ENCODE measurements at places on chromosomes 11 and 22. TPM values are rescaled to one million over a fixed set of nuclear protein-coding genes. Genes with fewer than 3 reads are reported as not detected.

DNA sequence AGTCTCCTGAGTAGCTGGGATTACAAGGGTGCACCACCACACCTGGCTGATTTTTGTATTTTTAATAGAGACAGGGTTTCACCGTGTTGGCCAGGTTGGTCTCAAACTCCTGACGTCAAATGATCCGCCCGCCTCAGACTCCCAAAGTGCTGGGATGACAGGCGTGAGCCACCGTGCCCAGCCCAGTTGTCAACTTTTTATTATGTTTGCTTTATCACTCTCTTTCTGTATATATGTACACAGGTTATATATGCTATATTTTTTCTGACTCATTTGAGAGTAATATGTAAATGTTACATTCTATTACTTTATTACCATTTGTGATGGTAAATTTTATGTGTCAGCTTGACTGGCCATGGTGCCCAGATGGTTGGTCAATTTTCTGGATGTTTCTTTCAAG lies 18.9 kb upstream of the DNAJB13 start:
- no peak overlapping the region for H3K4me3 ChIP-seq
- no peaks in the 10 kb centered on the region for H3K4me1 ChIP-seq
- H3K27ac ChIP-seq, result no peak overlapping the region
- no peak for DNase-seq
- no peaks in the 10 kb centered on the region for H3K27me3 ChIP-seq

CNTF gene
- total RNA-seq, result 0.16 TPM

FIBIN gene
- total RNA-seq, result 4.9 TPM

DNA sequence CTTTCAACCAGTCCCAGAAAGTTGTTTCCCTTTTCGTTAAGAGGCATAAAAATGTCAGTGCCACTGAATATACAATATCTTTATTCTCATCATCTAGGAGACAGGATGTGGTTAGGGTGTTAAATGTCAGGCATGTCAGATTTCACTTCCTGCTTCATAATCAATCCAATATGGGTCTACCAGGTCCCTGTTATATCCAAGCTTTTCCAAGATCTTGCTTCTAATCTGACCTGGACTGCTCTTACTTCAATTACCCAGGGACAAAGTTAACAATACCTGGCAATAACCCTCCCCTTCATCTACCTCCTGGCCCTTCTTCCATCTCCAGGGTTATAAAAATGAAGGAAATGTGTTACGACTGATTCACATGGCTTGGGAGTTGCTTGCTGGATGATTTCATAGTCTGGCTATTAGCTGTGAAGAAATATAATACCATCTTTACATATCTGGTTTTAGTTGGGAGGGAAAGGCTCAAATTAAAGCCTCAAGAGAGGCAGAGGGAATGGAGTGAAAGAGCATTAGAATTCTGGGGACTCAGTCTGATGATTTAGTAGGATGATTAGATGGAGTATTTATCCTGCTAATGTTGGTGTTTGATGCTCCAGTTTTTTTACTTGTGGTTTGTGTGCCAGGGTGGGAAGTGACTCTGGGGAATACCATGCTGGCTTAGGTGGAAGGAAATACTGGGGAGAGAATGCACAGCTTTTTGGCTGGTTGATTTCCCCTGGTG lies 534.3 kb downstream of the ETS1 start:
- H3K27me3 ChIP-seq, result no peaks in the 10 kb centered on the region
- no peaks in the 10 kb centered on the region for H3K36me3 ChIP-seq
- H3K4me3 ChIP-seq, result no peak overlapping the region
- no peak for DNase-seq

Data from SJSA1 (cell line).